NCI-H1092 (cell line): ENCODE measurements at places on chromosomes 4 and X.

GRCh38 chrX:140249088-140249487 lies 255.8 kb downstream of the SOX3 start:
- no peak for DNase-seq

GRCh38 chrX:151694661-151695582 lies at the start of gene PRRG3:
Gene PRRG3 (plus strand): TSS chrX:151695458. CDS start chrX:151698815, 3,357 bp downstream.
- no peak for DNase-seq

DNA sequence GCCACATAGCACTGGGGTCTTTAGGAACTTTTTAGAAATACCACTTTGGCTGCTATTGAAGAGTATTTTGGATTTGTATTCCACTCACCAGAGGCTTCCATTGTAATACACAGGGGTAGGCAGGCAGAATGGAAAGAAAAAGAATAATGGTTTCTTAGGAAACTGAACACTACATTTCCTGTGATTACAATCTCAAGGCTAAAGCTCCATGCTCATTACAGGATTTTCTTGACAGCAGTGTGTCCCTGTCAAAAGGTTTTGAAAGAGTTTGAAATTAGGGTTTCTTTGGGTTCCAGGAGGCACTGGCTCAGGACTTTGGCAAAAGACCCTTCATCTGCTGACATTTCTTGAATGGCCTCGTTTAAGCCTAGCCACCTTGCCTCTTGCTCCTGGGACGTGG lies 74.8 kb upstream of the STIM2 start:
- DNase-seq, result no peak

DNA sequence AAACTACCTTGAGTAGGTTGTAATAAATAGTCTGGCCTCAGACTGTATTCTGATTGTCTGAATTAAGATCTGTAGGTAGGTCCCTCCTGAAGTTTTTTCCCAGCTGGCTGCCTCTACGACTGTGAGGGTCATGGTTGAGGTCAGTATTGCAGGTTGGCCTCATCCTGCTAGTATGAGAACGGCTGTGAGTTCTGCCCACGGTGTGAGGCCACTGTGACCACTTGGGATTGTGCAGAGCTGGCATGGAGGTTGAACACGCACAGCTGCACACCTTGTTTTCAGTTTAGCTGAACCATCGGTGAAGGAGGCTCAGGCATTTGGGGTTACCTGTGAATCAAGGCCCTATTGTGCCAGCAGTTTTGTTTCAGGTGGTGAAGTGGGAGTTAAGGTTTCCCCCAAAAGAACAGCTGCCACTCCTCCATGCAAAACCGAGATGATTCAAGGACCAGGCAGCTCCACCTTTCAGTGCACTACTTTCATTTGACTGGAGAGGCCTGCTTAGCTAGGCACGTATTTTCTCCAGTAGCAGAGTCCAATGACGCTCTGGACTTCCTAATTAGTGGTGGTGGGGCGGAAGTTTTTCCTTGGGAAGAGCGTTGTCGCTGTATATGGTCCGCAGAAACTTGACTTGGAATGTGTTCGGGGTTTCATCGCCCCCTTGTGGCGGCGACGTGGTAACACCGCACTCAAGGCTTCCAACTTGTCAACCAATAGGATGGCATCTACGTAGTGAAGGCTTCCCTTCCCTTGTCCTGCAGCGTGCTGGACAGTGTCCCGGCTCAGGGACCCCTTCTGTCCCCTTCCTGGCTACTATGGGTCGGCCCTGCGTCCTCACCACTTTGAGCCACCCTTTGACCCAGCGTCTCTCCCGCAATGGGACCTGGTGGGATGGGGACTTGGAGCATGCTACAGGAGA lies 13.8 kb downstream of the CMC4 start:
- peak; percentile 20 for DNase-seq

DNA sequence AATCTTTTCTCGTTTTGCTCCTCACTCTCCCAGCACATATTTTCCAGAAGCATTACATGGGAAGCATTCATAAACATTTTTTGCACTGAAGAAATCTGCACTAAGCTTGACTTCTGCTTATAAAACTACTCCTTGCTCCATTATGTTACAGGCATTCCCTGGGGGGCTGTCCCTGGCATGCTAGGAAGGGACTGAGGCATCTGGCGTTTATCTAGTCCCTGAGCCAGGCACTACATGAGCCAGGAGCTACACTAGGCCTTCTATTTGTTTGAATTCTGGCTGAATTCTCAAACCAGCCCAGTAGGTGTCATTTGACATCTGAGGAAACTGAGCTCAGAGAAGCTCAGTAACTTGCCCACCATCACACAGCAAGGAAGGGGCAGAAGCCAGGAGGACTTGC lies 43.3 kb downstream of the NHSL2 start:
- no peak for DNase-seq

DNA sequence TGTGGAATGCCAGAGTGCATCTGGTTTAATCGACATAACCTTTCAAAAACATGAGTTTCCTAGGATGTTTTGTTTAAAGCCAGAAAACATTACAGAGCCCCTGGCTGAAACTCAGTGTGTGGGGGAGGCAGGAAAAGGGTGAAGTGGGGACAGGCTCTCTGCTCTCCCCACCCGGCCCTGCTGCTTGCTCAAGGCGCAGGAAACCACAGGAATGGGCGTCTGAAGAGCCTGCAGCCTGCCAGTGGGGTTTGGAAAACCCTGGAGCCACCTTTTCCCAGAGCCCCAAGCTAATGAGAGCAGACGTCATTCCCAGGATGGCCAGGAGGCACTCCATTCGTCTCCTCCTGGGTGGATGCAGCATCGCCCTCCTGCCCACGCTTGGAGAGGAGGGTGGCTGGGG lies 240.6 kb downstream of the AFAP1 start:
- DNase-seq, result no peak

DNA sequence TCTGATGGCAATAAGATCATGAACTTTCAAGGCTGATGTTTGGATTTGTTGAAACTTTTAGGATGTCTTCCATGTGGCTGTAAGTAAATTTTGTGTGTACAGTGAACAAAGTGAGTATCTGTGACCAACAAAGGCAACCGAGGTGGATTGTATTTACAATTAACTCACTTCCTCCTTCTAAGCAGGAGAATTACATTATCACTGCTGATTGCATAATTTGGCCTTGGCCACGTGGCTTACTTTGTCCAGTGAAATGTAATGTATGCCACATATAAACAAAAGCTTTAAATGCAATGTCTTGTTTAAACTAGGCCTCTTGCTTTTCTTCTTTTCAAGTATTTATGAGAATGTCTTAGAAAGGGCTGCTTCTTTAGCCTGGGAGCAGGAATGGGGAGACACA lies 66.3 kb upstream of the MAD2L1 start:
- DNase-seq, result no peak

DNA sequence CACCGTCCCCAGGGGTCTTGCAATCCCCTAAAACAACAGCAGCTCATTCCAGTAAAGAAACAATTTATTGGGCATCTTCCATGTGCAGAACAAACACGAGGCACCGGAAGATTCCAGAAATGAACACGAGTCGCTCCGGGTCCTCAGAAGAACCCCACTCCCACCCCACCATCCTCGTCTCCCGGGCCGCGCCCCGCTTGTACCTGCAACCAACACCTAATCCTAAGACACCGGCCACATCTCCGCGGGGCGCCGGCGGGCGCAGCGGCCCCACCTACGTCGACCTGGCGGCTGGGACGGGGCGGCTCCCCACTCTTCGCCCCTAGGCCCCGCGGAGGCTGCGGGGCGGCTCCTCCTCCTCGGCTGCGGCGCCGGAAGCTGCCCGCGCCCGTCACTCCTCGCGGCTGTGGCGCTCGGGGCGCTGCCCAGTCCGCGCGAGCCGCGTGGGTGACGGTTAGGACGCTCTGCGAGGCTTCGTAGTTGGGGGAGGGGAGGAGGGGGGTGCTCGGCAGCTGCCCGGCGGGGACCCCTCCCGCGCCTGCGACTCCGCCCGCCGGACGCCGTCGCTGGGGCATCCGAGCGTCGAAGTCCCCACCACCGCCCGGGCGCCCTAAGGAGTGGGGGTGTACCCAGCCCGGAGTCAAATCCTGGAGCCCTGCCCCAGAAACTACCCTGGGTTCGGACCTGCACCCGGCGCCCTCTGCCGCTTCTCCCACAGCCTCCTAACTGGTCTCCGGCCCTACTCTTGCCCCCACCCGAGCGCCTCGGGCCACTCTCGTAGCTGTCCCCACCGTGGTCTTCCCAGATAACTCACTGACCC lies at the start of gene CCDC158:
Gene CCDC158 (minus strand): TSS at position 380 of the 820 bp plus-strand sequence. CDS start 17,934 bp downstream, outside the sequence.
- DNase-seq, result no peak

DNA sequence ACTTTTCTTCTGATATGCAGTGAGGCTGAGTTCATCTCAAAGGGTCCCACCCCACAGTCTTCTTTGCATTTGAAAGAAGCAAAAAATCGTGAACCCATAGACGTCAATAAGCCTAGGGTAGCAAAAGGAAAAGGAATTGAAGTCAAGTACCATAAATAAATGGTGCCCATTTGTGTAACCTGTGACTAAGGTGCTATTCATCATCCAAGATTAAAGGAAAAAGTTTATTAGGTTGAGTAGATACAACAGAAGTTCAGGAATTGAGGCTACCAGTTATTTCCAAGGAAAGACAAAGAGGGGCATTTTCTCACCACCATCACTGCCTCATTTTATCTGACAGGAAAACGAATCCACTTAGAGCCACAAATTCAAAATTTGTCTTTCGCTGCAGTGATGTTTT lies 18.8 kb upstream of the GRSF1 start:
- no peak for DNase-seq

DNA sequence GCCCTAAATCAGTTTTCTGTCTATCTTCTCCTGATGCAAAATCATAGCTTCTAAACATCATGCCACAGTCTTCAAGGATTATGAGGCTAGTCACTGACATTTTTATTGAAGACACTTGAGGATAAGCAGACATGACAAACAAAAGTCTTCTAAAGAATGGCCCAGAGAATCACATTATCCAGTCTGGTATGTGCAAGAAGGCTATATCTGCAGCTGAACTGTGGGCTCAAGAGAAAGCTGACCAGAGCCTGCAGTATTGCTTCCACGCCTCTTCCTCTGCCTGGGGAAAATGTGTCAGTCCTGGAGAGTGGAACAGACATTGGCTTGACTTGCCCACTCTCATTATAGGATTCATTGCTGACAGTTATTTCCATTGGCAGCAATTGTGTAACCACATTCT lies 553.5 kb downstream of the SPOCK3 start:
- no peak for DNase-seq

GRCh38 chr4:76381986-76382385 lies 39.0 kb downstream of the CCDC158 start:
- no peak for DNase-seq

GRCh38 chrX:39175418-39176057 lies 374.3 kb downstream of the MID1IP1 start:
- no peak for DNase-seq

DNA sequence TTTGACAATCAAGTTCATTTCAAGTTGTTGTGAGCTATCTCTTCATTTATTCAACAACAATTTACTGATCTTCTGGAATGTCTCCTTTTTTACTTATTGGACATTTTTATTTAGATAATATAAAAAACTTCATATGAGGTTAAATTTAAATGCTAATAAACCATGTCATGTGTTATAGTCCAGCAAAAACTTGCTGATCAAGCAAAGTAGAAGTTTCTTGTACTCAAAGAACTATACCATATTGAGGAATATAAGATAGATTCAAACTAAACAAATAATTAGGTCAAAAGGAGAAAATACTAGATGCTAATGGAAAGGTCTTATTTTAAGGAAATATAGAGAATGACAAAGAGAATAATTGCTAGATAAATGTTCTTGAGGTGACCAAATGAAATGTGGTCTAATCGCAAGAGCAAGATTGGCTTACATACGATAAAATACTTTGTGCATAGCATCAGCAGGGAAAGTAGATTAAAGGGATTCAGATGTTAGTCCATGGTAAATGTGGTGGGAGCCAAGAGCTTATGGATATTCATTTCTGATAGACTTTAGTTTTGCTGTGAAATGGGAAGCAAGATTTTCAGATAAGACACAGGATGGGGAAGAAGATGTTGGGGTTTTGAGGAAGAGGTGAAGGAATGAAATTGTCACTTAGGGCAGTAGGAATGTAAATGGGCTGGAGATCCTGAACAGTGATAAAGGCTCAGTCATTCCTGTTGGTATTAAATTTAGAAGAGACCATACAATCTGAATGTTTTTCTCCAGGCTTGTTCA lies 229.5 kb downstream of the MAPK10 start:
- DNase-seq, result no peak

DNA sequence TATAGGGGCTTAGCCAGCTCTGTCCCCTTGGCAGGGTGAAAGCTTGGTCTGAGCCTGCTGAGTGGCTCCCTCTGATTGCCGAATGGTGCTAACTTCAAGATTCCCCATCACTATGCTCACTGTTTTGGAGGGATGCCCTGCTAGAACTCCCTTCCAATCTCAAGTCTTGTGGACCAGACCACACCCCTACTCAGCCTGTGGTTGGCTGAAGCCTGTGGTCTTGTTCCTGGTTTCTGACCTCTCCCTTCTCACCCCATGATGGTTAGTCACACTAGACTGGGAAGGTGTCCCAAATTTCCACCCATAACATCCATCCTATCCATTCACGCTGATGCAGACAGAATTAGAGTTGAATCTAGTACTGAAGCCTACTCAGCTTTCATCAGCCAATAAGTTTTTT lies 184.7 kb upstream of the NDP start:
- DNase-seq, result no peak

DNA sequence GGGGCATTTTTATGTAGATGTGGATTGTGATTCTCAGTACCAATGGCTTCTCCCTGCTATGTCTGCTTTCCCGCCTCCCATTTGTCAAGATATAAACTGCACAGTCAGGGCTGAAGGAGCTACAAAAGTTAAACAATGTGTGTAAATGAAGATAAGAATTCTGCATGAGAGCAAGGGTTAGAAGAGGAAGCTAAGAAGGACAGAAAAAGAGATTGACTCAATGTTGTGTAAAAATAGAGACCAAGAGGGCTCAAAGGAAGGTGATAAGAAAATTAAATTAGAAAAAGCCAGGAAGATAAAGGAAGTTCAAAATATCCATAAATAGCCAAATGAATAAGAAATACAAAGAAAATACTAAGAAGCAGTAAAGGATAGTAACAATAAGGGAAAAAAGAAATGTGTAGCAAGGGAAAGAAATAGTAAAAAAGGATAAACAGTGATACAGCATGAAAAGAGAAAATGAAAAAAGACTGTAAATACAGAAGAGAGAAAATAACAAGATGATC lies 82.5 kb downstream of the AMELX start:
- DNase-seq, result no peak
